Kidney glomerular epithelial cell (primary cell): ENCODE measurements at places on chromosomes 13 and 19.
A peak's percentile ranks its signal among the peaks of the same experiment; 100 is the strongest.

DNA sequence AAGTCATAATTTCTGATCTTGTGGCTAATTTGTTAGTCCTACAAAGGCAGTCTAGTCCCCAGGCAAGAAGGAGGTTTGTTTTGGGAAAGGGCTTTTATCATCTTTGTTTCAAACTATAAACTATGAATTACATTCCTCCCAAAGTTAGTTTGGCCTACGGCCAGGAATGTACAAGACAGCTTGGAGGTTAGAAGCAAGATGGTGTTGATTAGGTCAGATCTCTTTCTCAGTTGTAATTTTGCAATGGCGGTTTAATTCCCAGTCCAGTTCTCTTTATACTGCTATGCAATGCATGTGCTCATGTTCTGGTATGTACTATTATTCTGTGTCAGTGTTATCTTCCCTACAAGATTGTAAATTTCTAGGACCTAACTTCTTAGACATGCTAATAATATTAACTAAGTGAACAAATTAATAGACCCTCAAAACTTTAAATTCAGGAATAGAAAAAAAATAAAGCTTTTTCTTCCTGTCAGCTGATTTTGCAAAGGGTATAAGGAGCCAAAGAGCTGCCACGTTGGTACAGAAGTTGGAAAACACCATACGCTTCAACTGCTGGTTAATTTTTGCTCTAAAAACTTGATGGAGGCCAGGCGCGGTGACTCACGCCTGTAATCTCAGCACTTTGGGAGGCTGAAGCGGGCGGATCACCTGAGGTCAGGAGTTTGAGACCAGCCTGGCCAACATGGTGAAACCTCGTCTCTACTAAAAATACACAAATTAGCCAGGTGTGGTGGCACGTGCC lies 1.3 kb upstream of the DNAJC15 start:
- no peak for DNase-seq

DNA sequence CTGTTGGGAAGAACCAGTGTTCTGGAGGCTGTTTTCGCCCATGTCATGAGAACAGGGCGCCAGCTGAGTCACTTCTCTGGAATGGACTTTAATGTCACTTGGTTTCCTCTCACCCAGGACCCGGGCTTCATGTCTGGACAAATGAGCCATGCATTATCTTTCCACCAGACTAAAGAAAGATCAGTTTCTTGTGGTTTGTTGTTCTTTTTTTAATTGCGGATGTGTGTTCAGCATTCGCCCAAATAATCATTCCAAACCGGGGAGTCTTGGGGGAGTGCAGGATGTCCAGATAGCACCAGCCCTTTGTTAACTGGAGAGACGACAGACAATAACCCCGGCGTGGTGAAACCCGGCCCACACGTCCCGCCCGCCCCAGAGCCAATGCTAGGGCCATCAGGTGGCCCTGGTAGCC lies 102.5 kb downstream of the COL4A2 start:
- peak; percentile 78 for DNase-seq

GRCh38 chr19:28405346-28405742 lies 807.6 kb downstream of the UQCRFS1 start:
- no peak for DNase-seq

DNA sequence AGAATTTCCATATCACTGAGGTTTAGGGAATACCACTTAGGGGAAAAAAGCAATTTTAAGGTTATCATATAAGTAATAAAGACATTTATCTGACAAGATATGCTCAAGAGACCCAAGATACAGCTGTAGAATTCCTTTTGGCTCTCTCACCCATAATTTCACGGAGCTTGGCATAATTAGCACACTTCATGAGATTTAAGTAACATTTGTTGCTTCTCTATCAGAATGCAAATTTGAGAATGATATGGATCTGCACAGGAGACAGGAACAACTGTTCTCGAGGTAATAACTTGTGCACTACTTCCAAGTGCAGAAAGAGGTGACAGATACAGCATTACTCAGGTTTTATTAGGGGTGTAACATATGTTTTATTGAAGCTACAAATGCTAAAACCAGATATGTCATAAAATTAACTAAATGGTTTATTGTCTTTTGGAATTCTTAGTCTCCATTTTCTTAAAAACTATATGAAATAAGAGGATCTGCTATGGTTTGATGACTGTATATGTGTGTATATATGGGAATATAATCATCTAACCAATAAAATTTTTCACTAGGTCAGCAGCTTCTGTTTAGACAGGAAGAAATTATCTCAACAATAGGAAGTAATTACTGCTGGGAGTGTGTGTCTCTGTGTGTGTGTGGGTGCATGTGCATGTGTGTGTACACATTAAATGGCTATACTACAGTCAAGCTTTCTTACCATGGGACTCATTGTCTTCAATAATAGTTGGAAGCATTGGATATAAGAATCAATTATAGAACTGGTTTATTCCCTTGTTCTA lies 401.3 kb downstream of the PCDH17 start:
- DNase-seq, result no peak

- DNase-seq, result no peak
These were observed 19.5 kb downstream of the SHC2 start for GRCh38 chr19:441213-441836.

DNA sequence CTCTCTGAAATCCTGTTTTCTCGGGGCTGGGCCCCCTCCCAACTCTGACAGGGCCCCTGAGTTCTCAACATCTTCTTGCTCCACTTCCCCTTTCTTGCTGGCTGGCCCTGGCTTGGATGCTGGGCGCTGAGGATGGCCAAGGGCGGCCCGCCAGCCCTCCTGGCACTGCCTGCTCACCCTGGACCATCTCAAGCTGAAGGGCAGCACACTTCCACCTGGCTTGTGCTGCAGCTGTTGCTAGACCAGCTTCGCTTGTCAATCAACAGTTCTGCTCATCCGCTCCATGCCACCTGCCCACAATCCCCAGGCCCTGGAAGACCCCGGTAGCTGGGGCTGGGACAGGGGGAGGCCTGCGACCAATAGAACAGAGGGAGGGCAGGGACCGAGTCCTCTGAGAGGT lies 6.9 kb upstream of the GMIP start:
- DNase-seq, result no peak

DNA sequence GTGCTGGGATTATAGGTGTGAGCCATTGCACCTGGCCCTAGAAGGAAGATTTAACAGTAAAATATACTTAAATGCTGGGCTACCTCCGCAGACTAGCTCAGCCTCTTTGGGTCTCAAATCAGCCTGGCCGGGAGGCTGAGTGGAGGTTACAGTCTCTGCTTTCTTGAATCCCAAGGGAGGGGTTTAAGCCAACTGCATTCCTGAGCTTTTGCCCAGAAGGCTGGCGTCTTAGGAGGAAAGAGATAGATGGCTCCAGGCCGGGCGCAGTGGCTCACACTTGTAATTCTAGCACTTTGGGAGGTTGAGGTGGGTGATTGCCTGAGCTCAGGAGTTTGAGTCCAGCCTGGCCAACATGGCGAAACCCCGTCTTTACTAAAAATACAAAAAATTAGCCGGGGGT lies 623 bp upstream of the C5AR1 start:
- DNase-seq, result no peak

DNA sequence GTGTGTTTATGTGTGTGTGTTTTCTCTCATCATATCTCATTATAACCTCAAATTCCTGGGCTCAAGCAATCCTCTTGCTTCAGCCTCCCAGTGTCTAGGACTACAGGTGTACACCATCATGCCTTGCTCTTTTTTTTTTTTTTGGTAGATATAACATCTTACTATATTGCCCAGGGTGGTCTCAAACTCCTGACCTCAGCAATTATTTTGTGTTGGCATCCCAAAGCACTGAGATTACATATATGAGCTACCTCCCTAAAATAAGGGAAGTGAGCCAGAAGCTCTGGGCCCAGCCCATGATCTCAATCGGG lies 448 bp upstream of the ZNF543 start:
- no peak for DNase-seq

GRCh38 chr19:50230379-50231351 lies 27.2 kb downstream of the MYH14 start:
- no peak for DNase-seq

DNA sequence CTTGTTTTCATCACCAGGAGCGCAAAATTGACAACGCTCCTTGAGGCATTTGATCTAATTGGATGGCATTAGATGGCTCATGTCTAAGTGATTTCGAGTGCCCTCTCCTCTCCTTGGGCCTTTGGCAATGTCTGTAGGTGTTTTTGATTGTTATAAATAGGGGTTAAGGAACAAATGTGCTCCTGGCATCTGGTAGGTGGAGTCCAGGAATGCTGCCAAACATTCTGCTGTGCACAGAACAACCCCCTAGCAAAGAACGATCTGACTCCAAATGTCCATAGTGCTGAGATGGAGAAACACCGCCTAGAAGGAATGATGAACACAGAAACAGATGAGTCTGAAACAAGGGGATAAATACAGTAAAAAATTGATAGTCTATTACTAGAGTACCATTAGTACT lies 68.0 kb upstream of the C1QTNF9B start:
- DNase-seq, result no peak

DNA sequence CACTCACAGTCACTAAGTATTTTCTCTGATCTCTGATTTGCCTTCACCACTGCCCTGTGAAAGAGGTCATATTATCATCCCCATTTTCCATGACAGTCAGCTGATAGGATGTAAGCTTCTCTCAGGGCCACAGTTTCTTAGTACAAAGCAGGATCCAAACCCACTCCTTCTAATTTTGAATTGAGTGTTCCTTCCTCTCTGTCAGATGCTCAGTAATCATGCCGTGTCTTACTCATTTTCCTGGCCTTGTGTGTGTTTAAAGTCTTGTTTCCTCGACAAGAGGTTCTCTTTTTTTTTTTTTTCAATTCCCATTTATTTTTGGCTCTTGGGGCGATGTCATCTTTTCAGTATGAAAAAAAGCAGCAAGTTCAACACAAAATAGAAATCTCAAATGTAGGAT lies 72.3 kb downstream of the NAA16 start:
- DNase-seq, result no peak

DNA sequence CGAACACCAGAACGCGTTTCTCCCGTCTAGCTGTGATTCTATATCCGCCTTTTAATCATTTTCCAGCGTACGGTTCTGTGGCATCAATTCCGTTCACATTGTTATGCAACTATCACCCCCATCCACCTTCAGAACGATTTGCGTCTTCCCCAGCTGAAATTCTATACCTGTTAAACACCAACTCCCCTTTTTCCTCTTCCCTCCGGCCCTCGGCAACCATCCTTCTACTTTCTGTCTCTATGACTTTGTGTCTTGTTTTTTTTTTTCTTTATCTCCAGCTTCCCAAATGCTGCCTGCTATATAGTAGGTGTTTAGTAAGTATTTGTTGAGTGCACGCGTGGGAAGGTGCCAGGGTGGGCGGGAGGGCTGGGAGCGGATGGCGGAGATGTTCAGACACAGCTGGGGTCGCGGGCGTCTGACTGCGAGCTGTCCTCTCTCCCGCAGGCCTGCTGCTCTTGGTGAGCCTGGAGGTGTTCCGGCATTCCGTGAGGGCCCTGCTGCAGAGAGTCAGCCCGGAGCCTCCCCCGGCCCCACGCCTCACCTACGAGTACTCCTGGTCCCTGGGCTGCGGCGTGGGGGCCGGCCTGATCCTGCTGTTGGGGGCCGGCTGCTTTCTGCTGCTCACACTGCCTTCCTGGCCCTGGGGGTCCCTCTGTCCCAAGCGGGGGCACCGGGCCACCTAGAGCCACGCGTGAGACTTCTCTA lies 20.2 kb downstream of the CACNG6 start:
- DNase-seq, result no peak

DNA sequence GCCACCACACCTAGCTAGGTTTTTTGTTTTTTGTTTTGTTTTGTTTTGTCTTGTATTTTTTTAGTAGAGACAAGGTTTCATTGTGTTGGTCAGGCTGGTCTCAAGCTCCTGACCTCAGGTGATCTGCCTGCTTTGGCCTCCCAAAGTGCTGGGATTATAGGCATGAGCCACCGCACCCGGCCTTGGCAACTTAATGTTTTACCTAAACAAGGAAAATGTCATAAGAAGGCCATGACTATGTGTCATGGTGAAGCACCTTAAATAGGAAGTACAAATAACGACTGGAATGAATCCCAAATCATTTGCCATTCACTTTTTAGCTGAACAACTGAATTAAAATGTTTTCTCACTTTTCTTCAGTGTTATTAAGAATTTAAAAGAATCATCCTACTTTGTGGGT lies 465.2 kb downstream of the KCTD12 start:
- no peak for DNase-seq

DNA sequence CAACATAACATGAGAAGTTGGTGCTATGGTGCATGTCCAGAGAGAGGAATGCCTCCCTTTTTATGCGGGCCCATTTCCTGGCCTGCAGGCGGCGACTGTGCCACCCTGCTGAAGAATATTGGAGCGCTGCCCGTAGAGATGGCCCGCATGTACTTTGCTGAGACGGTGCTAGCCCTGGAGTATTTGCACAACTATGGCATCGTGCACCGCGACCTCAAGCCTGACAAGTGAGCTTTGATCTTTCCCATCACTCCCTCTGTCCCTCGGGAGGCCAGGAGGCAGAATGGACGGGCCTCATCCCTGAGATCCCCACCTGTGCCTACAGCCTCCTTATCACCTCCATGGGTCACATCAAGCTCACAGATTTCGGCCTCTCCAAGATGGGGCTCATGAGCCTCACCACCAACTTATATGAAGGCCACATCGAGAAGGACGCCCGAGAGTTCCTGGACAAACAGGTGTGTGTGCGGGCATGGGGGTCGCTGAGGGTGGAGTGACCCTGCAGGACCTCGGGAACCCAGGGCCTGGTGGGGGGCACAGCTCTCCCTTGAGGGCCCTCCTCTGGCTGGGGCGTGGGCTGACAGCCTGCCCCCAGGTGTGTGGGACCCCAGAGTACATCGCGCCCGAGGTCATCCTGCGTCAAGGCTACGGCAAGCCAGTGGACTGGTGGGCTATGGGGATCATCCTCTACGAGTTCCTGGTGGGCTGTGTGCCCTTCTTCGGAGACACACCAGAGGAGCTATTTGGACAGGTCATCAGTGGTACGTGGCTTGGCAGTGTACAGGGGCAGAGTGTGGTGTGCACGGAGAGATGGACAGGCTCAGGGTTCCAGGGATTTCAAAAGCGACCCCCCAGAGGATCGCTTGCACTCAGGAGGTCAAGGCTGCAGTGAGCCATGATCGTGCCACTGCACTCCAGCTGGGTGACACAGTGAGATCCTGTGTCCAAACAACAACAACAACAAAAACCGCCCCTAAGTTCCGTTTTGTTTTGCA lies 16.2 kb downstream of the DNASE2 start:
- DNase-seq, result no peak

DNA sequence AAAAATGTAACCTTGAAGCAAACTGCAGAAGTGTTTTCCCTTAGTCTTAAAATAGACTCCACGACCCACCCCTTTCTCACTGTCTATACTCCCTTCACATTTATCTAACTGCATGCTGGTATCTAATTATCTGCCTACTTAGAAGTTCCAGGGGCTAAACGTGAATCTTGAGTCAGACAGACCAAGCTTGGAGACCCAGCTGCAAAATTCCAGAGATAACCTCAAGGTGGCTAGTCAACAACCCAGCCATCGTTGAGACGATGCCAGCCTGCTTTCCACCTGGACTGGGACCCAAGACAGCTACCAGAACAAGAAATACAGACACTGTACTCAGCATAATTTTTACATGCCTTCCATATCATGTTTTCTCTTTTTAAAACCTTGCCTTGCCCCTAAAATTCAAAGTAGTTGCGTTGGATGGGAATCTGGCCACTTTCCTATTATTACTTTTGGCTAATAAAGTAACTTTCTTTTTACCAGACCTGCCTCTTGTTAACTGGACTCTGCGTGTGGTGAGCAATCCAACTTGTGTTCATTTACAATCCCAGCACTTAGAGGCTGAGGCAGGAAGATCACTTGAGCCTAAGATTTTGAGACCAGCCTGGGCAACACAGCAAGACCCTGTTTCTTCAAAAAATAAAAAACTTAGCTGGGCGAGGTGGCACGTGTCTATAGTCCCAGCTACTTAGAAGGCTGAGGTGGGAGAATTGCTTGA lies 82.3 kb downstream of the CDADC1 start:
- DNase-seq, result no peak

- no peak for DNase-seq
These were observed 10.3 kb downstream of the PDE4A start for GRCh38 chr19:10430505-10431253.
